Femur (tissue), 1 donor: ENCODE measurements at places on chromosomes 12 and 14.

- DNase-seq = no peak
Measured at GRCh38 chr14:79630288-79630960, 580.9 kb downstream of the DIO2 start.

DNA sequence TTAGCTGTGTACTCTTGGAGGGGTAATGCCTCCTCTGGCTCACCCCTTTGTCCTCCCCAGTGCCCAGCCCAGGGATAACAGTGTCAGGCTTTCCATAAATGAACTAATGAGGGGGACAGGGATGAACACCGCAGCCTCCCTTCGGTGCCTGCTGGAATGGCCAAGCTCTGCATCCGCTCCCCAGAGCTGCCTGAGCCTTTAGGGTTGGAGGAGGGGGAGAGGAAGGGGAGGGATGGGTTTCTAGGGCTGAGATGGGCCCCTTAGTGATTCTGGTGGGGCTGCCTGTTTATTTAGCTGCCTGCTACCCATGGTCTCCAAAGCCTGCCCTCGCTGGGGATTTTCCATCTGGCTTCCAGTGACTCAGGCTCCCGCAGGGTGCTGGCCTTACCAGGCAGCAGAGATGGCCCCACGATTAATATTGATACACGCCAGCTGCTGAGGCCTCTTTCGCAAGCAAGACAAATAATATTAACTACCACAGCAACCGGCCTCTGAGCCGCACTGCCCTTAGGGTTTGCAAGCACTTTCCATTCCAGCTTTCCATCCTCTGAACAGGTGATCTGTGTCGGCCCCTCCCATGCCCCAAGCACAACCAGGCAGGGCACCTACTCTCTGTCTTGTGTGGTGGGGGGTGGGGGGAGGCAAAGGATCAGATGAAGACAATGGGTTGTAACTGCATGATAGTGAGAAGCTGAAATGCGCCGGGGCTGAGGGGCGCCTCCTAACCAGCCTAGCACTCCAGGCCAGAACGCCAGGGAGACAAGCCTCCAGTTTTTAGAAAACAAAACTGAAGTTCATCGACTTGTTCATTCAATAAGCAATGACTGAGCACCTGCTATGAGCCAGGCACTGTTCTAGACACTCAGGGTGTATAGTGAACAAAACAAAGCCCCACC lies 56.7 kb downstream of the C14orf132 start:
- DNase-seq = no peak

DNA sequence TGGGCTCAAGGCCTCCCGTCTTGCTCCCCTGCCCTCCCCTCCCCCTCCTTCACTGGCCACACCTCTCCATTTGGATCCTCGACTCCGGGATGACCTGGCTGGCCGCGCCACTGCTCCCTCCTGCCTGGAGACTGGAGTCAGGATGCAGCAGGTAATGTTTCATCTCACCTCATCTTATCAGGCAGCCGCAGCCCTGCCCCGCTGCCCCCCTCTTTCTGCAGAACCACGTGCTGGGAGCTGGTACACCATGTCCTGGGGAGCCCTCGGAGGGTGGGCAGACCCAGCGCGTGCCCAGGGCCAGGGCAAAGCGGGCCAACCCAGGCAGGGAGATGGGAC lies 31.1 kb downstream of the BEGAIN start:
- DNase-seq = no peak

DNA sequence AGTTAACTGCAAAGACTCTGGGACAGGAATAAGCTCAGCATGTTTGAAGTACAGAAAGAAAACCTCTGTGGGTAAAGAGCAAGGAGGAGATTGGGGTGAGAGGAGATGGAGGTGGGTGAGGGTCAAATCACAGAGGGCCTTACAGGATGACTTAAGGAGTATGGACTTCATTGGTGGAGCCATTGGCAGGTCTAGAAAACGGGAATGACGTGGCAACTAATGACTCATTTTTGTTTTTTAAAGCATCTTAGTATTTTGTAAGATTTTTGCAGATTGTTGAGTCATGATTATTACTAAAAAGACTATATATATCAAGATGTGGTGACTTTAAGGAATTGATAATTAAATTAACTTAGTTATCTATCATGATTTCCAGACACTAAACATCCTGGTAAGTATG lies 18.5 kb downstream of the UTP20 start:
- no peak for DNase-seq

GRCh38 chr14:79265366-79265946 lies 945.8 kb downstream of the DIO2 start:
- DNase-seq = no peak

DNA sequence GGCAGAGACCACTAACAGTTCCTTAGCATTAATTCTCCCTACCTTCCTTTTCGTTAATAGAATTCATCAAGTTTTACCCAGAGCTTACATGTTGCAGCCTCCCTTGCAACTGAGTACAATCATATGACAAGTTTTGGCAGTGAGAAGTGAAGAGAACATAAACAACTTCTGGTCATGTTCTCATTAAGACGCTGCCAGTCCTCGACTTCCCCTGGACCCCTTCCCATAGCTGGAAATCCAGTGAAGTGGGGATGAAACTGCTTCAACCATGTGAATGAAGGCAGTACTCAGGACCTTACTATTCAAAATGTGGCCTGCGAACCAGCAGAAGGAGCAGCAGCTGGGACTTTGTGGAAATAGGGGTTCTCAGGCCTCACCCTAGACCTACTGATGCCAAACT lies 133.9 kb downstream of the SPTSSA start:
- DNase-seq = no peak

- peak; percentile 59 for DNase-seq
Measured at GRCh38 chr12:11891754-11892386, 178.9 kb upstream of the BCL2L14 start.

DNA sequence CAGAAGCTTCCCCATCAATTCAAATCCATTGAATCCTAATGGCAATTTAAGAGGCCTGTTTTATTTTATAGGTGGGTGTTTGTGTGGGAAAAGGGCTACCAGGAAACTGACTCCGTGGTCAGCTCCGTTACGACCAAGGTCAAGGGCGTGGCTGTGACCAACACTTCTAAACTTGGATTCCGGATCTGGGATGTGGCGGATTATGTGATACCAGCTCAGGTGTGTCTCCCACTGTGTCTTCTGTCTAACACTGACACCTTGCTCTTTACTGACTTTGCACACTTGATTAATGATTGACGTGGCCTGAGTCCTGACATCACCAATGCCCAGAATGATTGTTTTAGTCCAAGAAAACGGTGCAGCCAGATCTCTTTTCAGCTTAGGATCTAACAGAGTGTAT lies 7.1 kb downstream of the P2RX4 start:
- no peak for DNase-seq

- peak; percentile 59 for DNase-seq
Measured at GRCh38 chr14:102085948-102086708, 716 bp downstream of the HSP90AA1 start.

DNA sequence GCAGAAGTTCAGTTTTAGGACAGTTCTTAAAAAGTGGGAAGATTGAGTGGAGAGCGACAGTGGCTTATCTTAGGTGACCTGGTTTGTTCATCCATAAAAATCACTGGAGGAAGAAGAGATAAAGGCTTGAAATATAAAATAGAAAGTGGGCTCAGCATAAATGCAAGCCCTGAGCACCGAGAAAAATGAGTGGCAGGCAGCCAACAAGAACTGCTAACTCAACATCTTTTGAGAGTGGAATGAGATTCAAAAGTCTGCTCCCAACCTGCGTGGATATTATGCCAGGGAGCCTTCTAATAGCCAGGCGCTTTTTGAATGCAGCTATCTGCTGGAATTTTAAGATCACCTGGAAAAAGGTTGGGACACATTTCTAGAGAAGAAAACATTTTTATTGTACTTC lies 666.5 kb downstream of the FLRT2 start:
- no peak for DNase-seq

- DNase-seq = no peak
Measured at GRCh38 chr12:25932971-25933370, 25.5 kb upstream of the RASSF8 start.

DNA sequence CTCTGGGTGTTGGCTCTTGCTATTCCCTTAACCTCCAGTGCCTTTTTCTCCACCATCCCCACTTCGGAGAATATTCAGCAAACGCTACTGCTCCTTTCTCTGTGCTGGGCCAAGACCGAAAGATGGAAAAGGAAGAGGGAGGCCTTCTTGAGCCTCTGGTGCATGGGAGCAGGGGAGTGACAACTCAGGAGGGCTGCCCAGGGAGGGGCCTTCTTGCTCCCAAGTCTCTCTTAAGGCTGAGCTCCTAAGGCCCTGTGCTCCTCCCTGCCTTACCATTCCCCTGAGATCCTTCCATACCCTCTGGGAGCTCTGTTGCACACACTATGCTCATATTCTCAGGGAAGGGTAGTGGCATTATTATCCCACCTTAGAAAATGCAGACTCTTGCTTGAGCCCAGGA lies 34.9 kb downstream of the SH2B3 start:
- DNase-seq = peak; percentile 16

GRCh38 chr14:28901631-28902030 lies 135.0 kb downstream of the FOXG1 start:
- DNase-seq = no peak

DNA sequence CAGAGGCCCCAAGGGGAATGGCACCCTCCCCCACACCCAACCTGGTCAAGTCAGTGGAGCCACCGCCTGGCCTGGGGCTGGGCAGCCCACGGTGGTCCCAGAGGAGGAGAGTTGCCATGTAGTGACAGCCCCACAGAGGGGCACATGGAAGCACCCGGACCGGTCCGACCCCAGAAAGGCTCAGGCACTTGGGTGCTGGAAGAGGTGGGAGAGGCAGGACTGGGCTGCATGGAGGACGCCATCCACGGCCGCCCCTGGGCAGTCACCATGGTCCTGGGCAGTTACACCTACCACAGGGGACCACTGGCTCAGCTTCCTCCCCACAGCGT lies 37.9 kb upstream of the TMEM179 start:
- no peak for DNase-seq

DNA sequence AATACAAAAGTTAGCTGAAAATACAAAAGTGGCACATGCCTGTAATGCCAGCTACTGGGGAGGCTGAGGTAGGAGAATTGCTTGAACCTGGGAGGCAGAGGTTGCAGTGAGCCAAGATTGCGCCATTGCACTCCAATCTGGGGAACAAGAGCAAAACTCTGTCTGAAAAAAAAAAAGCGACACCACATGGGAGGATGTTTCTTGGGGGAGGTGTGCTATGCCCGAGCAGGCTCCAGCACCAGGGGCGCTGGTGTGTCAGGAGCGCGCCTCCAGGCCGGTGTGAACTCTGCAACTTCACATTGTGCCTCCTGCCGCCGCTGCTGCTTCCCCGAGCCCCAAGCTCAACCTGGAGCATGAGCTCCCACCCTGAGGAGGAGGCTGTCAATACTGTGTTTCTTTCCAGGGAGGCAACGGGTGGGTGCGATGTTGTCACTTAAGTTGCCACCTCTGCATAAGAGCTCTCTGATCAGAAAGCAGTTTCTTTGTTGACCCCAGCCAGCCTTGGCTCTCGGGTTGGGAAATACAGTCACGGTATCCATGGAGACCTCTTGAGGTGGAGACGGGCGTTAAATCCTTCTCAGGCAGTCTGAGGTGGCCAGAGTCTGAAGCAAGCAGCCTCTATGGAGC lies 18.9 kb downstream of the DEGS2 start:
- DNase-seq = no peak

DNA sequence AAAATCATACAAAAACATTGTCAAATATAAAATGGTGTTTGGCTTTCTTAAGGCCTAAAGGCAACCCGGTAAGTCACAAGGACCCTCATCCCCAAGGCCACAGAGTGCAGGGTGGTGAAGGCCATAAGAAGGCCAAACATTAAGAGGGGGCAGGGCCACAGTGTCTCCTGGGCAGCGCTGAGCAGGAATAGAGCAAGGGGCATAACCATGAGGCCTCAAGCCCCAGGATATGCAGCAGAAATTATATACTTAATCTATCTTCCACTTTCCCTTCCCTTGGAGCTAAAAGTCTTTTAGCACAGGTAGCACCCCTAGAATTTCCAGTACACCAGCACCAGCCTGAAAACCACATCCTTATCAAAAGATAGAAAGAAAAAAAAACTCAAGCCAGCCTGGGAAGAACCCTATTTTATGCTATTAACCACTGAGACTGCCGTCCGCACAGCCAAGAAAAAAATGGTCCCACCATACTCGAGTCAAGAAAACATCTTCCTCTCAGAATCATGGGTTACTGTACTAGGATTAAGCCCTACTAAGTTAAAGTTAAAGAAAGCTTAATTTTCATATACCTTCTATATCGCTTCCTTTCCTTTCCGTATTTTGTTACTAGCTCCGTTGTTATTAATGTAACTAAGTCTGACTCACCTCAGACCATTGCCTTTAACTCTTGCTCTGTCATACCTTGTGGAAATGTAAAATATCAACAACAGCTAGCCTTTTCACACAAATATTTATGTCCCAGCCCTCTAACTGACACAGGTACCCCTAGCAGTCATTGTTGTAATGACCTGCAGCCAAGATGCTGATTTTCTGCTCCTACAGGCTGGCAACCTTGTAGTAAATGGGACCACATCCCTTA lies 20.1 kb downstream of the KLRK1 start:
- DNase-seq = no peak

DNA sequence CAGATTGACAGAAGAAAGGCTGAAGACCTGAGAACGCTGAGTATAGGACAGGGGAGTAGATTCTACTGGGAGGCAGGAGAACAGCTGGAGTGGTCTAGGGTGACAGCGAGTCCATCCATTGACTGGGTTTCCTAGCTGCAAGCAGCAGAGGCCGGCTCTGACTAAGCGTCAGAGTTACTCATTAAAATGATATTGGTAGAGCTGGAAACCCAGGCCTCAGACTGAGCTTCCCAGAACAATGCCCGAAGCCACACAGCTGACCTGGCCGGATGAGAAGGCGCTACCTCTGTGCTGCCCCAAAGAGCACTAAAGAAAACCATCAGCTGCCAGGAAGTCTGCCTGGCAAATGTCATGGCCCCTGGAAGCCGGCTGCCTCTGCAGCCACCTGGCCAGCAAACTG lies 78.5 kb upstream of the FZD10 start:
- no peak for DNase-seq

- no peak for DNase-seq
Measured at GRCh38 chr12:106585521-106586277, 2.9 kb downstream of the RFX4 start.

DNA sequence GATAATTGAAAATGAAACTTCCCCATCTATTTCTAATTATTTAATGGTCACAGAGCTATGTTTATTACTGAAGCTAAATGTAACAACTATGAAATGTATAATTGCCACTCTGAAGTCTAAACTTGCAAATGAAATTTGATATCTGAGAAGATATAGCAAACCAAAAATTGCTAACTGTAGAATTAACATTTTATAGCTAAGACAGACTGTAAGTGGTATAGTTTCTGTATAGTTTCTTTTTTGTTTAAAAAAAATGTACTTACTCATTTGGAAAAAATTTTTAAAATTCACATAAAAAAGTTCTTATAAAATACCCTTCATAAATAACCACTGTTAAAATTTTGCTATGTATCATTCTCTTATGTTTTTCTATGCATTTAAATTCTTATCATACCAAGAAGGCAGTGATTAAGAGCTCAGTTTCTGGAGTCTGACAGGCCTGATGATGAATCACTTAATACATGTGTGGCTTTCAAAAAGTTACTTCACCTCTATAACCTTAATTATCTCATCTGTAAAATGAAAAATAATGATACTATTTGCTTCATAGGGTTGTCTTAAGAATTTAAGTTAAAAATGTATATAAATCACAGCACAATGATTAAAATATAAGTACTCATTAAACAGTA lies 214.7 kb upstream of the GARIN2 start:
- no peak for DNase-seq

GRCh38 chr12:89676930-89677329 lies 31.7 kb downstream of the ATP2B1 start:
- no peak for DNase-seq

- DNase-seq = no peak
Measured at GRCh38 chr12:124405151-124405550, 110.3 kb downstream of the RFLNA start.
